ENCODE measurements at places on chromosomes 12 and 14.

DNA sequence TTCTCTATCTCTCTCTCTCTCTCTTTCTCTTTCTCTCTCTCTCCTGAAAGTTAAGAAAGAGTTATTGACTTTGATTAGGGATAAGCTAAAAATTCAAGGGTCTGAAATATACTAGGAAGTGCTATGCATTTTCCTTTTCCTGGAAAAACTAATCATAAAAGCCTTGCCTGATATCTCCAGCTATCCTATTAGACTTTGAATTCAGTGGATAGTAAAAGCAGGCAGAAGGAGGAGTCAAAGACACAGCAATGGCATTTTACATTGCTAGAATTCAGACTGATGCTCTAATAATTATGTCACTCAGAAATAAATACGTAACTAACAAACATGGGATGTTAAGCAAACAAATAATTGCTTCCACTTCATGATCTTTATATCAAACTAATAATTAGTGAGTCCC, 272.0 kb downstream of the SSPN start:
- DNase-seq, result no peak

DNA sequence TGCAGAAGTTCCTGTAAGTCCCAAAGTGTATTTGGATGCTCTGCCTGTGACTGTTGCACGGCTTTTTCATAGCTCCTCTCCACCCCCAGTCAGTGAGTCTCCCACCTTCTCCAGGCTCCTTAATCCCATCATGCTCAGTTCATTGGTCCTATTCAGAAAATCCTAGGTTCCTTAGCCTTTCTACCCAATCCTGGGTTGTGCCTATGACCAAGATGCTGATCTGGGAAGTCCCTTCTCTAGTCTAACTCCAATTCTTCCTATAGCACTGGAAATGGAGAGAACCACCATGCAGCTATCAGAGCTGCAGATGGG, 7.7 kb downstream of the CISTR start:
- no peak for DNase-seq

- no peak for DNase-seq
Observed at GRCh38 chr14:32186248-32186647, 15.6 kb upstream of the RNU6-7 start.

GRCh38 chr12:56212361-56212760, 9.4 kb downstream of the RNF41 start:
- DNase-seq, result no peak

DNA sequence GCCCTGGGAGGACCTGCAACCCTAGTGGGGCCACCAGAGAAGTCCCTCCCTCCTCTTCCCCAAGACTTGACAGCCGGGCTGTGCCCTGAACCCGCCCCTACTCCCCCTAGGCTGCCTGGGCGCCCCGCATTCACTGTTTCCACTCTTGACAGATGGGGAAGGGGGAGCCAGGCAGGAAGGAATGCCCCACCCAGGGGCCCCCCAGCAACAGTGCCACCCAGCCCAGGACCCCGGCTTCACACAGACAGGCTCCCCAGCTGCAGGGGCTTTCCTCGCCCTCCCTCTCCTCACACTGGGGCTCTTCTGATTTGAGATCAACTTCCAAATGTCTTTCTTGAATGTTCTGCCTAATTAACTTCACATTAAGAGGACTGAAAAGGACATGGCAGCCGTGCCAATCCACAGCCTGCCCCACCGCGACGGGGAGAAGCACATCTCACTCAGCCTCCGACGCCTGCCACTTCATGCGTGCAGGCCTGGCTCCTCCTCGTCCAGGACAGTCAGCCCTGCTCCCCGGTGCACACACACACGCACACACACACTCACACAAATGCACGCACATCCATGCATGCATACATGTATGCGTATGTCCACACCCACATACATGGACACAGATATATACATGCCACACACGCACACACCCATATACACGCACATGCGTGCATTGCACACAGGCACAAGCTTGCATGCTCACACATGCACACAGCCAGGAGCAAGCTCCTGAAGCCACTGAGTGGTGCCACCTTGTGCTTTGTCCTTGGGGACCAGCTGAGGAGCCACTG, 19.6 kb upstream of the C14orf180 start:
- no peak for DNase-seq

GRCh38 chr12:55927588-55928502, at the start of gene PYM1:
PYM1 (minus strand) TSS chr12:55927894; CDS start chr12:55927761, 133 bp downstream.
- peak; percentile 57 for DNase-seq

GRCh38 chr14:31206536-31207286, 882 bp downstream of the HECTD1 start:
- DNase-seq, result peak; percentile 9

GRCh38 chr14:21090194-21090939, 8.1 kb downstream of the ZNF219 start:
- DNase-seq, result no peak

GRCh38 chr14:28245216-28245615, 521.4 kb upstream of the FOXG1 start:
- DNase-seq, result no peak

GRCh38 chr14:24271134-24271833, at the start of gene RABGGTA:
RABGGTA (minus strand) TSS chr14:24271597; CDS start chr14:24271115, 482 bp downstream.
- peak; percentile 86 for DNase-seq

DNA sequence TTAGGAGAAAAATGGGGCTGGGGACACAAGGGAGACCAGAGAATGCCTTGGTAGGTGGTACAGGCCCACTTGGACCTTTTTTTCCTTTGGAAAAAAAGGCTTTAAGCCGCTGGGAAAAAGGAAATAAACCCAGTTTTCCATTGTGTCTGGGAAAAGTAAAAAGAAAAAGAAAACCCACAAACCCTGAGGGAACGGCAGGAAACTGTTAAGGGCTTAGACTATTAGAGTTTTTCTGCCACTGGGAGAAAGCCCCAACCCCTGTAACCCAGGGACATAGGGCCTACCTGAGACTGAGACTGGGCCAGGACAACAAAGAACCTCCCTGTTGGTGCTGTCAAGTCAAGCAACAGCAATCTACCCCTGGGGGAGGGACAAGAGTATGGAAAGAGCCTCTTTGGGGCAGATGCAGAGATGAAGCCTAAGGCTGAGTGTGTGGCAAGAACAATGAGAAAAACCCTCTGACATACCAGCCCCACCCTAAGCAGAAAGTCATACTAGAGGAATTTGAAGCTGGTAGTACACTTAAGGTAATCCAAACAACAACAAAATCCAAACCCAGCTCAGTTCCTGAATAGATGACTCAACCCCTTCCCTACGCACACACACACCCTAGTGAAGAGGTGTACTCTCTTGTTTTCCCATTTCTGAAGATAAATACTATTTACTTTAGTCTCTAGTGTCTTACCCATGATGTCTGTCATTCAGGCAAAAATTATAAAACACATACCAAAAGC, 22.8 kb downstream of the ATF1 start:
- peak; percentile 91 for DNase-seq

DNA sequence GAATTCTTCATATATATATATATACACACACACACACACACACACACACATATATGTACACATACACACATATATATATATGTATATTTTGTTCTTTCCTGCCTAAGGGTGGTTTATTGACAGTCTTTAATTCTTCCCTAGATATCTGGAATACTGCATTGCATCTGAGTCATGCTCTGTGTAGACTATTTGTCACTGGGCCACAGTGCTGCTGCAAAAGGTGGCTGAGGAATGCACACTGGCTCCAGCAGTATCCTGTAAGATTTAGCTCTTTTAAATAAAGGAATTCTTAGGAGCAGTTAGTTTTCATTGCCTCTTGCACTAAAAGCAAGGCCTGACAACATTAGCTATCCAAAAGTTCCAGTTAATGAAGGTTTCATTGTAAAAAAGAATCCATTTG, 200.9 kb downstream of the APAF1 start:
- no peak for DNase-seq

DNA sequence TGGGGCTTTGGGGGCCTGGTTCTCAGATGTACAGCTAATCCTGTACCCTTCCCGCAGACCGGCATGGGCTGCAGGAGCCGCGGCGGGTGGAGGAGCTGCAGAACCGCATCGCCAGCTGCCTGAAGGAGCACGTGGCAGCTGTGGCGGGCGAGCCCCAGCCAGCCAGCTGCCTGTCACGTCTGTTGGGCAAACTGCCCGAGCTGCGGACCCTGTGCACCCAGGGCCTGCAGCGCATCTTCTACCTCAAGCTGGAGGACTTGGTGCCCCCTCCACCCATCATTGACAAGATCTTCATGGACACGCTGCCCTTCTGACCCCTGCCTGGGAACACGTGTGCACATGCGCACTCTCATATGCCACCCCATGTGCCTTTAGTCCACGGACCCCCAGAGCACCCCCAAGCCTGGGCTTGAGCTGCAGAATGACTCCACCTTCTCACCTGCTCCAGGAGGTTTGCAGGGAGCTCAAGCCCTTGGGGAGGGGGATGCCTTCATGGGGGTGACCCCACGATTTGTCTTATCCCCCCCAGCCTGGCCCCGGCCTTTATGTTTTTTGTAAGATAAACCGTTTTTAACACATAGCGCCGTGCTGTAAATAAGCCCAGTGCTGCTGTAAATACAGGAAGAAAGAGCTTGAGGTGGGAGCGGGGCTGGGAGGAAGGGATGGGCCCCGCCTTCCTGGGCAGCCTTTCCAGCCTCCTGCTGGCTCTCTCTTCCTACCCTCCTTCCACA, 7.6 kb downstream of the NR4A1 start:
- no peak for DNase-seq

DNA sequence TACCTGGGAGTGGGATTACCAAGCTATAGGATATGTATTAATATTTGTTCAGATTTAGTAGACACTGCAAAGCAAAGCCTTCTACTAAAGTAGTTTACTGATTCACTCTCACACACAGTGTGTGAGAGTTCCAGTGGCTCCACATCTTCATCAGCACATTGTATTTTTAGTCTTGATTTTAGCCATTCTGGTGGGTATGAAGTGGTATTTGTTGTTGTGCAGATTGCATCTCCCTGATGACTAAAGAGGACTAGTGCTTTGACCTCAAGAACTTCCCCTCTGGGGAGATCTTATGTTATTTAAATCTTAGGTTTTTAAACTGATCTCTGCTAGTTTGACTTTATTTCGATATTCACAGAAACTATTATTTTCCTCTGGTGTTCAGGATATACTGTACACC, 479.7 kb upstream of the RGS6 start:
- DNase-seq, result no peak

DNA sequence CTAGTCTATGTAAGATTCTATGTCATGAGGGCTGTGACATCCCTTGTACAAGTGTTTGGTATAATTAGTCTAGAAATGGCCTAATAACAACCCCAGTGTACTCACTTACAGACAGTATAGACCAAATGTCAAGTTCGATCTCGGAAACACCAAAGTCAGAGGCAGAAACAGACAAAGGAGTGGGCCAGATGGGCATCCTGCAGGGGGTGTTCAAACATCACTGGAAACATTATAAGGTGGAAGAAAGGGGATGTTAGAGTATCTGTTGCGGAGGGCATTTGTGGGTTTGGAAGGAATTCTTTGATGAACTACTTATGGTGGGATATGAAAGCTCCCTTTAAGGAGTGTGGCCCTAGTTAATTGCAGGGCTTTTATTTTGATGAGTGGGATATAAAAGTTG, 134.6 kb downstream of the ESR2 start:
- no peak for DNase-seq

DNA sequence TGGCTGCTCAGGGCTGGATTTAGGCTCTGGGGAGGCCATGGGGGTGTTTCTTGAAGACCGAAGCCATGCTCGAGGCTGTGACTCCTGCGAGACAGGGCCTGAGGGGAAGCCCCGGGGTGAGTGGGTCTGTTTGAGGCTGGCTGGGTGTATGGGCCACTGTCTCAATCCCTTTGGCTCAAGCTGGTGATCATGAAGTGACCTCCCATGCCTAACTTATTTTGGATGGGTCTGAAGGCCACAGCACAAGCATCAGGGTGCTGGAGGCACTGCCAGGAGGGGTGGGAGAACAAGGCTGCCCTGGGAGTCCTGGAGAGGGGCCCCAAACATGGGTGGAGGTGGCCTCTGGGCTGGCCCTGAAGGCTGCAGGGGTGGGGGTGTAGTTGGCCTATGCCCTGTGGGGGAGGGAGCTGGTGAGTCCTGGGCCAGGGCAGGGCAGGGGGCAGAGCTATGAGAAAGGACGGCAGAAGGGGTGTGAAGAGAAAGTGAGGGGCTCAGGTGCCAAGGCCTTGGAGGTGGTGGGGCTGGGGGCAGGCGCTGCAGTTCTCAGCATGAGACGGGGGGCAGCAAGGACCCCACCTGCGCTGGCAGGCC, 100.9 kb downstream of the KIF26A start:
- no peak for DNase-seq

- DNase-seq, result no peak
Observed at GRCh38 chr14:58106446-58106845, 45.6 kb downstream of the ARMH4 start.

- DNase-seq, result peak; percentile 62
Observed at GRCh38 chr12:25701290-25701689, 148.2 kb upstream of the LMNTD1 start.

DNA sequence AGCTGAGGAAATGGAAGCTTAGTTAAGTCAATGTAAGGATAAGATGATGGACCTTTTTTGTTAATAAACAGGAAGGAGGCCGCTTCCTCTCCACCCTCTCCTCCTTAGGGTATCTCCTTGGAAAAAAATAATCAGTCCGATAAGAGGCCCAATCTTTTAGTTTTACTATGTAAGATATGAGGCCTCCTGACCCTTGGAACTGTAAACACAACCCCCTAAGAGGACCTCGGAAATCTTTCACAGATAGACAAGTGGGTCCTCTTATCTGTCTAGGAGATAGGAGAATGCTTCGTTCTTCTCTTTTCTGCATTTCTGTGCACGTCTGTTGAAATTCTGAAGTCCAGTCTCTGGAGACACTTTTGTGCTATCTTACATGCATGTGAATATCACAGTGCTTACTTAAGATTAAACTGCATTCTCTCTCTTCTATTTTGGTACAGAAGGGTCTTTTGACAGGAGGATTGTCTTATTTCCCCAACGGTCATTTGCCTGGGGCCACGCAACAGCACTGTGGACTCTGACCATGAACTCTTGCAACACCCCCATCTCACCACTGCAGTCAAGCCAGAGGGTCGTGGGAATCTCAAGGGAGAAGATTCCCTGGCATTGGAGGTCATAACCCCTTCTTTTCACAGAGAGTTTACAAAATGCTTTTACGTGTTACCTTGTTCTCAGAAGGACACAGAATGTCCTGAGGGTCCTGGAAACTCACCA, 313.0 kb upstream of the RTL1 start:
- DNase-seq, result no peak

GRCh38 chr14:22886500-22887259, 3.7 kb downstream of the REM2 start:
- peak; percentile 67 for DNase-seq

DNA sequence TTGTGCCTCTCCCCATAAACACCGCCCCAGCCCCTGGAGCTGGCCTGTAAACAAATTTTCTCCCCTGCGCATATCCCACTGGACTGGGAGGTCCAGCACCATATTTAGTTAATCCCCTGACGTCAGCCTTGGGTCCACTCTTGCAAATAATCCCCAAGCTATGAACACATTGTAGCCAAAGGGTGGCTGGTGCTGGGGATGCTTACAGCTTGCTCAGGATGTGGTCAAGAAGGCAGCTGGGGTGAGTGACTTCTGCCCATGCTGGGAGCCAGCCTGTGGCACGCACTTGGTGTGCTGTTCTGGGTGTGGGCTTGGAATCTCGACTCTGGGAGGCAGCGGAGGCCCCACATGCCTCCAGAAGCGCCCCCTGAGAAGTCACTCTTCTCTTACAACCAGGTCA, 32.1 kb downstream of the CMKLR1 start:
- DNase-seq, result peak; percentile 59

GRCh38 chr14:21068521-21069387, 1.4 kb upstream of the ARHGEF40 start:
- peak; percentile 57 for DNase-seq

All from astrocyte of the spinal cord (primary cell).